ENCODE measurements at places on chromosomes 2 and 18.

DNA sequence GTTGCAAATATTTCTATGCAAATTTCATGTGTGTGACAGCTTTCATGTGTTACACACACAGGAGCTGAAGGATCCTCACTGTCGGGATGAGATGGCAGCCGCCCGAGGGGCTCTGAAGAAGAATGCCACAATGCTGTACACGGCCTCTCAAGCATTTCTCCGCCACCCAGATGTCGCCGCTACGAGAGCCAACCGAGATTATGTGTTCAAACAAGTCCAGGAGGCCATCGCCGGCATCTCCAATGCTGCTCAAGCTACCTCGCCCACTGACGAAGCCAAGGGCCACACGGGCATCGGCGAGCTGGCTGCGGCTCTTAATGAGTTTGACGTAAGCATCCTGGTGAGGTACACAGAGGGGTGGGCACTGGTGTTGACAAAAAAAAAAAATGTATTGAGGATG, 361.2 kb downstream of the CTNNA2 start:
- no peak for DNase-seq

DNA sequence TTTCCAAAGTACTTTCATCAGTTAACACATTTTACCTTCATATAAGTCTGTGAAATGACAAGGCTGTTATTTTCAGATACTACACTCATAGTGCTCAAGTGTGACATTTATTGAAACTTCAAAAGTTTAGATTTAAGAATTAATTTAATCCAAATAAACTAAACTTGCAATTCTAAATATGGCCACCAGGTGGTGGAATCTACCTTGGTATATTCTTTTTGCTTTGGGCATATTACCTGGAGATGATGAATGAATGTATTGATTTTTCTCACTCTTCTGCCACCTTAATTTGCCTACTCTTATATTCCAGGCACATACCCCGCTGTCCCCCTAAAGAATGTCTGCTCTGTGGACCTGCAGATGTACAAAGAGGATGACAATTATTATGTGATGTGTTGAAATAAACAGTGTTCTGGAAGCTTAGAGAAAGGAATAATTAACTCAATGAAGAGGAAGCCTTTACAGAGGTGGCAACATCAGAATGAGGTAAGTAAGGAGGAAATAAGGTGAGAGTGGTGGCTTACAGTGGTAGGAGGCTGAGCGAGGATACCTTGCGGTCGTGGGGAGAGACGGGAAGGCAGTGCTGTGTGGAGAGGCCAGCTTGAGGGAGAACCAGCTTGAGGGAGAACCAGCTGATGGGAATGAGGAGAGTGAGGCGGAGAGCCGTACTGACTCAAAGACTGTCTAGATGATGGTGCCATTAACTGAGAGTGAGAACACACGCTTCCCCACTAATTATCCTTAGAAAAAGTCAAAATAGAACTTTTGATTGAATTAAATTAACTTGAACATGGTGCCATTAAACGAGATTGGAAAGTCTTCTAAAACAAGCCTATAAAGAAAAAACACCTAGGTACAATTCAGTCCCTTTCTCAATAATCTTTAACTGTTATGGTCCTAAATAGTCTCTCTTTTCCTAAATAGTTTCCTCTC, 179.5 kb downstream of the CELF4 start:
- no peak for DNase-seq

DNA sequence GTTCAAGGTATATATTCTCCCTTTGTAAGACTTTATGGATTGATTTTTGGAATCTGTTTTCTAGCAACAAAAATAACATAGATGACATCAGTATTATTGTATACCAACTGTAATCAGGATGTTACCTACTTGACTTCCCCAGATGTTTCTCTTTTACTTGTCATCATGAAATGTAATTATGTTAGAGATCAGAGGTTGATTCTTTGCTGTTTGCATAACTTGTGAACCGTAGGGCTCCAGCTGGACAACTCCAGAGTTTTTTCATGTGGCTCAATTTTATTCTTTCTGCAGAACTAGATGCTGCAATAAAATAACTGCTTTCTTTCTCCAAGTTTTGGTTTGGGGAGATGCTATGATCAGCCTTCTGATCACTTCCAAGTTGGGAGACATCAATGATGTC, 58.1 kb downstream of the SPOPL start:
- no peak for DNase-seq

DNA sequence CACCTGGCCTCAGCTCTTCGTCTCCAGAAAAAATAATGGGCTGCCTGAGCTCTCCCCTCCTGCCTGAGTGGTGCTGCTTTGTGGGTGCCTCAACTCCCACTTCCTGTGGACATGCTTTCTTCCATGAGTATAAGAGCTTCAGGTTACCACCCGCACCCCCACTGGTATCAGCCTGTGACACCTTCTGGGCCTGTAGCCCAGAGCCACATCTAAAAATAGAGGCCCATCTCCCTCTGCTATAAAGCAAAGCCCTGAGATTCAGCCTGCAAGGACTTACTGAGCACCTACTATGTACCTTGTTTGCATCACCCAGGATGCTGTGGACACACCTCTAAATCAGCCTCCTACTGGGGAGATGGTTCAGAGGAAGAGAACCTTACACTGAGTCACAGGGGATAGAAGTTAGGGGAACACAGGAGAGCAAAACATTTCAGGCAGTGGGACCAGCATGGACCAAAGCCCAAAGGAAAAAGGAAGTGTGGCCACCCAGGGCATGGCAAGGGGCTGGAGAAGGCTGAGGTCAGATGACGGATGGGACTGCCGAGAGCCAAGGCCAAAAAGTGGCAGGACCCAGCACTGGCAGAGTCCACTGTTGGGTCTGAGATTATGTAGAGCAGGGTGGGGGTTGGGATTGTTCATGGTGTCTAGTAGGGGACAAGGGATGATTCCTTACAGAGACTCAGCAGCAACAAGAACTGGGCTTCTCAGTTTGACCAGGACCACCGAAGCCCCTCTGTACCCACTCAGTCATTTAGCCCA, 123.7 kb upstream of the PPP1CB start:
- no peak for DNase-seq

GRCh38 chr2:237701859-237702390, 74.5 kb downstream of the LRRFIP1 start:
- no peak for DNase-seq

DNA sequence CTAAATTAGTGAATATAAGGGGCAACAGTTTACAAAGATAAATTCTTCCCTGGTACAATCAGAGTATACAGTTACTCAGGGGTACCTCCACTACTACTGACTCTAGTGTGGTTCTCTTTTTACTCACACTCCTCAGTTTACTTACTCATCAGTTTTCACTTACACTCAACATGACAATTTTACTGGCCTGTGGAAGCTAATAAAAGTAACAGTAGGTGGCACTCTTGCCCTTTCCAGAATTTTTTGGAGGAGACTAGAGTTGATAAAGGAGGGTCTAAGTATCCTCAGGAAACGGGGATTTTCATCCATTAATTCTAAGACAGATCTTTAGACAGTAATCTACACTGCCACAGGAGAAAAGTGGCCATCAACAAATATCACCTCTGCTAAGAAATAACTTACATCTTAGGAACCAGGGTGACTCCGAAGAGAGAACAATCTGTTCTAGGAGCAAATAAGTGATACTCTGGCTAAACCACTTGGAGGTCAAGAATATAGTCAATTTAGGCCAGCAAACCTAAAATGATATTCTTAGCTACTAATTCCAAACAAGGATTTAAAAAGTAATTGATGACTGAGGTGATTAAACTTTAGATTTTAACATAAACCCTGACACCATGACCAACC, 61.3 kb downstream of the ATL2 start:
- DNase-seq, result peak; percentile 31

DNA sequence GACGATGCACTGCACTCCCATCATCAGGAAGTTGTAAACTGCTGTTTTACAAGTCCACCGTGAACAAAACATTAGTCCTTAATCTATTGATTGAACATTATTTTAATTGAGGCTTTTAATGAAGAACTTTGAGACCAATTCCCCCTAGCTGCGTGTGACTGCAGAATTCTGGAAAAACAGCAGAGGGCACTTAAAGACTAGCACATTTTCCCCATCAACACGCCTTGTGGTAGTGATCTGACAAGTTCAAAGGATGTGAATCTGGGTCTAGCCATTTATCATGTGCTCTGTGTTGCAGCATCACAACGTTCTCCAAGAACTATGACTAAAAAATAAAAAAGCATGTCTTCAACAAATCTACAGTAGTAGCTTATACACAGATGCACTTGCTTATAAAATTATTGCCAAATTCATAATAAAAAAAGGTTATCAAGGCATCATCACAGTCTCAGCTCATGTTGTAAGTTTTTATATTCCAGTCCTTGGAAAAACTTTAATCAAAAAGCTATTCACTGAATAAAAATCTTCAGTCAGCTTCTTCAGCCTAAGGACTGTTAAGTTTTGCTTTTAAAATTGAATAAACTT, 35.8 kb downstream of the SKOR2 start:
- DNase-seq, result peak; percentile 35

- DNase-seq, result no peak
Measured at GRCh38 chr2:150165442-150165841, 322.0 kb downstream of the RND3 start.

GRCh38 chr2:185990861-185991525, 252.4 kb downstream of the FSIP2 start:
- DNase-seq, result peak; percentile 9

GRCh38 chr18:48860269-48861180, 90.2 kb downstream of the SMAD7 start:
- DNase-seq, result no peak

DNA sequence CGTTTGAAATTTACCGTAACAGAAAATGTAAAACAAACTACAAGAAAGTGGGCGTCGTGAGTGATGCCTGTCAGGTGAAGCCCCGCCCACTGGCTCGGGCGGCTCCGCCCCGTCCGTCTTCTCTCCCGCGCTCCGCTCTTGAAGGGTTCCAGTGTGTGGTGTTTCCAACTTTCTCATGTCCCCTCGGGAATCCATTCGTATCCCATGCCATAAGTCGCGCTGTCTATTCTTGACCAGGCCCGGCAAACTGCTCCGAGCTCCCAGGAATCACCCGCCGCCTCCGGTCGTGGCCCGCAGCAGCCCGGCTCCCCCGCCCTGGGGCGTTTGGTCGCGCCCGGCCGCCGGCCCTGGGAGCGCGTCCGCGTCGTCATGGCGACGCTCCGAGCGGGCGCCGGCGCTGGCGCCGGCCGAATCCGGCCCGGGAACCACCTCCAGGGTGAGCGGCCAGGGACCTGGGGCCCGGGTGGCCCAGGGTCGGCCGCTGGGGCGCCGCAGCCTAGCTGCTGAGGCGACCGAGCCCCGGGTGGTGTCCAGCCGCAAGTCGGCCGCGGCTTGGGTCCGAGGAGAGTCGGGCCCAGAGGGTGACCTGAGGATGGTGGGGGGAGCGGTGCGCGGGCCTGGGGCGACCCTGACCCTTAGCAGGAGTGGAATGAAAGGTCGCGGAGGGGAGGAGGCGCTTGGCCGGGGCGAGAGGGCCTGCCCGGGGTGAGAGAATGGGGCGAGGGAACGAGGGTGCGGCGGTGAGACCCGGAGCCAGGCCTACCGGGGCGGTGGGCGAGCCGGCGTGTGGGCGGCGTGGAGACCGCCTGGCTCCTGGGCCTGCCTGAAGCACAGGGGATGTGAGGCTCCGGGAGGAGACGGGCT, at the start of gene CFAP221:
CFAP221 (plus strand) TSS at position 375 of the 864 bp plus-strand sequence. CDS start 1,683 bp downstream, outside the sequence.
- DNase-seq, result no peak

DNA sequence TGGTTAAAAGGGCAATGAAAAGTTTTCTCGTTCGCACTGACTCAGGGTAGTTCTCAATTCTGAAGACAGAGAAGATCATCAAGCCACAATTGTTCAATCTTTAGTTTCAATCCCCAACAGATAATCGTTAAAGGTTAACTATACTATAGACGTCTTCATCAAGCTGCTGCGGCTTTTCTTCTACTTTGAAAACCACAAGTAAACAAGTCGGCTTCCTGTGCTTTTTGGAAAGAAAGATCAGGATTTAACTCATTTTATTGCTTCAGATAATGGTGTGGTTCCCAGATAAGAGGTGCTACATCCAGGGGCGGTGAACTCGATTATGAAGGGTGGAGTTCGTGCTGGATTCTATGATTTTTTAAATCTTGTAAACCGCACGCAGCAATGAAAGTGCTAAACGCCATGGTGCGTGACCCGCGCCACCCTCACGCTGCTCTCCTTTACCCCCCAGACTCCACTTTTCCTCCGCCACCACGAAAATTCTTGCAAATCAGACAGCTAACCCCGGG, 545 bp upstream of the CDCA7 start:
- DNase-seq, result no peak
